ENCODE measurements at places on chromosomes 13 and 19. TPM values are rescaled to one million over a fixed set of nuclear protein-coding genes. Genes with fewer than 3 reads are reported as not detected.

ZNF66 gene
- 1.6 TPM for total RNA-seq

PINLYP gene
- not detected for total RNA-seq

NBEA gene
- total RNA-seq: 19.3 TPM

ANGPTL8 gene
- not detected for total RNA-seq

DNA sequence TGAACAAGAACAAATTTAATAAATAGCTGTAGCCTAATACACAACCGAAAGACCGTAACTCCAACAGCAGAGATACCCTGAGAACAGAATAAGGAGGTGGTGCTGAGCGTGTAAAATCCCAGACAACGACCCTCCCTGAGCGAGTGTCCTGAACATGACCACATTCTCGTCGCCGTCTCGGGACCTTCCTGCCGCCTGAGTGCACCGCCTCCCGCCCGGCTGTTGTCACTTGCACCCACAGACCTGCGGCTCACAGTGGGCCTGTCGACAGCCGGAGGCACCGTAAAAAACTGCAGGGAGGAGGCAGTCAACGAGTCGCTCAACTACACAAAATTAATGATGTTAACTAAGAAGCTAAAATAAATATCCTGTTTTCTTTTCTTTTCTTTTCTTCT is 35.8 kb upstream of the GRTP1 start:
- DNase-seq: no peak

GRCh38 chr19:31070146-31071065 is 278.8 kb downstream of the TSHZ3 start:
- no peak for DNase-seq

- no peak for DNase-seq
Measured at GRCh38 chr13:29855009-29855408, 4.6 kb upstream of the UBL3 start.

DNA sequence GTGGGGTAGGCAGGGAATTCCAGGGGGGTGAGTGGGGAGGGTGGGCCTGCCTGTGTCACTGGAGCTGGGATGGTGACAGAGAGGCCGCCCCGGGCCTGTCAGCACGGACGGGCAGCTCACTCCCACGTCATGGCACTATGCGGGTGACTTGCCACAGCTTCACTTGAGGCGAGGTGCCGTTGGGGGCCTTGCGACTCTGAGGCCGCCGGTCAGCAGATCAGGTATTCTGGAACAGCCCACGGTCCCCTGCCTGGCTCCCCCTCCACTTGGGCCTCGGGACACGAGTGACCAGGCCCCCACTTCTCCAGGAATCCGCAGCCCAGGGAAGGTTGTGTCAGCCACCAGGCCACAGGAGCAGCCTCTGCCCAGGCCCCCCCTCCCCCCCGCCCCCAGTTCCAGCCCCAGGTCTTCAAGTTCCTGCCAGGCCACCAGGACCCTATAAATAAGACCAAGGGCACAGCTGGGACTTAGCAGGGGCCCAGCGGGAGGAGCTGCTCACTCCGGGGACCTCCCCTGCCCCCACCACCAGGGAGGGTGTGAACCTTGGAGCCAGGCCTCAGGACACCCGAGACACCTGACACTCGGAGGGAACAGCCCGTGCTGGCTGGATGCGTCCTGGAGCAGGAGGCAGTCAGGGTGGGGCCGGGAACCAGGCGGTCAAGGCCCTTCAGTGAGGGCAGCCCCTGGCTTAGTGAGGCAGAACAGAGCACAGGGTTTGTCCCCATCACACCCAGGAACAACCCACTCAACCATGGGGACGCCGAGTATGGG is 2.7 kb upstream of the MIDN start:
- DNase-seq: peak; percentile 74

DNA sequence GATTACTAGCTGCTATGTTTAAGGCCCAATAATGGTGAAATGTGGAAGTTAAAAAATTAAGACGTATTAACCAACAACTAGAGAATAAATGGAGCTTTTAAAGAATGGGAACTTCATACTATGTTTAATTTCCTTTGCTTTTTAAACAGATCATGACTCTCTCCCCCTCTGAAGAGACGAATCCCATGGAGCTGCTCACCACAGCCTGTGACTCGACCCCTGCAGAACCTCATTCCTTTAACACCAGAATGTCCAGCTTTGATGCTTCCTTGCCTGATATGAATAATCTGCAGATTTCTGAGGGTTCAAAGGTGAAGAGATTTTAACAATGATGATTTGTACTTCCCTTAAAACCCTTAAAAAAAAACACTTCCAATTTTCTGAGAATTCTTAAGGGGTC is 53.0 kb downstream of the ZAR1L start:
- no peak for DNase-seq

DNA sequence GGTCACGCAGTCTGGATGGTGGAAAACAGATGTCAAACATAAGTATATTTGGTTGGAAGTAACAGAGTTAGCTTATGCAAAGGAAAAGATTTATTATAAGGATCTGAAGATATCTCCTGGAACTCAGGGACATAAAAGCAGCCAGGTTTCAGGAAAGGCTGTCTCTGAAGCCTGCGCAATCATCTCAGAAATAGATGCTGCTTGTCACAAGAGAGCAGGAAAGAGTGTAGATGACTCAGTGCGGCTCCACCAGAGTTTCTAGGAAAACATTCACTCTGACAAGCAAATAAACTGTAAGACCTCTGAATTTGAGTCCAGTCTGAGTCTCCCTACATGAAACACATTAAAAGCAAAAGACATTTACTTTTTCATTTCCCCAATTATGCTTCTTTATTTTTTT is 220.4 kb upstream of the HTR2A start:
- DNase-seq: peak; percentile 20

GRCh38 chr13:43113603-43114002 is 90.2 kb downstream of the DNAJC15 start:
- DNase-seq: no peak

- no peak for DNase-seq
Measured at GRCh38 chr13:76216729-76217128, 580.6 kb downstream of the LMO7 start.

DNA sequence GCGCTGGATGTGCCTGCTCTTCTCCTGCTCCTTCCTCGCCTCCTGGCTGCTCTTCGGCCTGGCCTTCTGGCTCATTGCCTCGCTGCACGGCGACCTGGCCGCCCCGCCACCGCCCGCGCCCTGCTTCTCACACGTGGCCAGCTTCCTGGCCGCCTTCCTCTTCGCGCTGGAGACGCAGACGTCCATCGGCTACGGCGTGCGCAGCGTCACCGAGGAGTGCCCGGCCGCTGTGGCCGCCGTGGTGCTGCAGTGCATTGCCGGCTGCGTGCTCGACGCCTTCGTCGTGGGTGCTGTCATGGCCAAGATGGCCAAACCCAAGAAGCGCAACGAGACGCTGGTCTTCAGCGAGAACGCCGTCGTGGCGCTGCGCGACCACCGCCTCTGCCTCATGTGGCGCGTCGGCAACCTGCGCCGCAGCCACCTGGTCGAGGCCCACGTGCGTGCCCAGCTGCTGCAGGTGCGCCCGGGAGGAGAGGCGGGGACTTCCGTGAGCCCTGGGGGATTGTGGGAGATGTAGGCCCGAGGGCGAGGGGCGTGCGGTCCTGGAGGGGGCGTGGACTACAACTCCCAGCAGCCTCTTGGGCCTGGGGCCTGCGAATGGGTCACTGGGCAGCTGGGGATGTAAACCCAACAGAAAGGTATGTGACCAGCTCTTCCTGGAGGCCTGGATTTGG is 6.7 kb downstream of the KCNJ14 start:
- no peak for DNase-seq

GRCh38 chr13:44218501-44219240 is 155.0 kb upstream of the SERP2 start:
- peak; percentile 89 for DNase-seq

DNA sequence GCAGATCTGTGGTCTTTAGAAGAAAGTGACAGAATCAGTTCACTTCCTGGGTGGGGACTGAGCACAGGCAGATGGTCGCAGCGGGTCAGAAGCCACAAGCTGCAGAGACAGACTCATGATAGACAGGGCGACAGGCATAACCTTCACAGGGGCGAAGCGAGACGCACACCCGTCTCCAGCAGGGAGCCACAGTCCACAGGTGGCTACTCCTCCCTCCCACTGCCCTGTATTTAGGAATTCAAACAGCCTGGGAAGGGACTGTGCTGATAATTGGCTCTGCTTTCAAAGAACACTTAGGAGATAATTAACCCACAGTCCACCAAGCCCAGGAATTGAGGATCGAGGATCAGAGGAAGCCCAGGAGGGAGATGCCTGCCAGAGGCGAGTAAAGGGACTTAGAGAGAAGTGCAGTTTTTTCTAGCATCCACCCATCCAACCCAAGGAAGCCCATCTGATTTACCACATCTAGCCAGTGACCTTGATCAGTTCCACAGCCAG is 23.2 kb downstream of the RFX2 start:
- DNase-seq: no peak

DNA sequence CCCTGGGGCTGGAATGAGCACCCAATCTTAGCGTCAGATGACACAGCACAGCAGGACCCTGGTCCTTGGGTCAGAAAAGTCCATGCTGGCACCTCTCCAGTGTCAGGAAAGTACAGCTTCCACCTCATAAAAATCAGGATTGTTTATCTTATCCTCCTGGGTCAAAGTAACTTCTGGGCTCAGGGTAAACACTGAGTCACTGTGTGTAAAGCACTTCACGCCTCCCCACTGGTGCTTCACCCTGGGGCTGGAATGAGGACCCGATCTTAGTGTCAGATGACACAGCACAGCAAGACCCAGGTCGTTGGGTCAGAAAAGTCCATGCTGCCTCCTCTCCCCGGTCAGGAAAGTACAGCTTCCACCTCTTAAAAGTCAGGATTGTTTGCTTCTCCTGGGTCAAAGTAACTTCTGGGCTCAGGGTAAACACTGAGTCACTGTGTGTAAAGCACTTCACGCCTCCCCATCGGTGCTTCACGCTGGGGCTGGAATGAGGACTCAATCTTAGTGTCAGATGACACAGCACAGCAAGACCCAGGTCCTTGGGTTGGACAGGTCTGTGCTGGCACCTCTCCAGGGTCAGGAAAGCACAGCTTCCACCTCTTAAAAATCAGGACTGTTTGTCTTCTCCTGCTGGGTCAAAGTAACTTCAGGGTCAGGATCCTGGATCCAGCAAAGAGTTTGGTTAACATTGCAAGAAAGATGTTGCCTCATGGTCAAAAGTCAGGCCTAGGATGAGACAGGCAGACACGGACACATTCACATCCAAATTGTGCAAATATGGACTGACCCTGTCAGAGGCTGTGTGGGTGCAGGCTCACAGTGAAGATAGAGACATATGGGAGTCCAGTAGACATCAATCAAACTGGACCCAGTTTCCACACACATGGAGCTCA is 39.2 kb upstream of the CYP2A7 start:
- DNase-seq: peak; percentile 65

GRCh38 chr19:10730932-10731331 is 13.1 kb downstream of the DNM2 start:
- DNase-seq: no peak

DNA sequence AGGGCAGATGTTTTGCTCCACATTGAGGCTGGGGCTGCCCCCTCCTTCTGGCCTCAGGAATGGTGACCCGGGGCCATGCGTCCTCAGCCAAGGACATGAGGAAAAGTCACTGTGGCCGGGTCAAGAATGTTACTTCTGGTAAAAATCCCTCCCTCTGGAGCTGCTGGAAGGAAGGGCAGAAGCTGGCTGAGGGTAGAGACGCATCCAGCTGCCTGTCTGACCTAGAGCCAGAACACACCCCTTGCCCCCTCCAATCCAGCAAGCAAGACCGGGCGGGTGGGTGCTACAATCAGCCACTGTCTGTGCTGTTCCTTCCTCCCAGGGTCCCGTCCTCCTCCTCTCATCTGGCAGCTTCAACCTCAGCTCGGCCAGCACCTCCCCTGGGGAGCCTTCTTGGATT is 59.0 kb downstream of the PTPRS start:
- DNase-seq: peak; percentile 45

- DNase-seq: peak; percentile 58
Measured at GRCh38 chr19:18119013-18119716, 21.6 kb downstream of the MAST3 start.

DNA sequence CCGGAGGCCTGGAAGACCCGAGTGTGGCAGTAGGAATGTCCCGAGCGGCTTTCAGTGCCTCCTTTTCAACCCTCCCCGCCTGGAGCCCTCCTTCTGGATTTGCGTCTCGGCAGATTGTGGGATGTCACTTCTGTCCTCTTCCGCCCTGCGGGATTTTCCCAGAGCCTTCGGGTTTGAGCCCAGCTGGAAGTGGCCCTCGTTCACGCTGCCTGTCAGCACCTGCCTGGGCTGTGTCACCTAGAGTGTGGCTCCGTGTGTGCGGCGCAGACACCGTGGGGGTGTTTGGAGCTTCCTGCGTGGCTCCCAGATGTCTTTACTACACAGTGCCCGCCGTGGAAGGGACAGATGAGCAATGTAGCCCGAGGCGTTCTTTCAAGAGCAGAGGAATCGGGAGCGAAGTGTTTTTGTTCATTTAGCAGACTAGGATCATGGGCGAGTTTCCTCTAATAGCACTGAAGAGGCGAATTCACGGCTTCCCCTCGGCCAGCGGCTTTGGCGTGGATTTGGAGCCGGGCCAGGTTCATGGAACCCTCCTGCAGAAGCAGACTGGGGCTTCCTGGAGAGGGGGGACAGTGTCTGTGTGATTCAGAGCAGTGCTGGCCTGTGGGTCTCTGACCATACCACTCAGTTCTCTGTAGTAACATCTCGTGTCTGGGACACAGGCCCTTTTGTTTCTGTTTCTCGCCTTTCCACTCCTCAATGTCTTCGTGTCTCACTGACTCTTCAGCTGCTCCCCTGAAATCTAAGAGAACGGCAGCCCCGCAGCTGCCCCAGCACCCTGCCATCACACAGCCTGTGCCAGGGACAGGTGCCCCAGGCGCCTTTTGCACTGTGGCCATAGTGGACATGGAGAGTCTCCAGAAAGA is 68.0 kb downstream of the KDM4B start:
- DNase-seq: peak; percentile 70

GRCh38 chr13:104740641-104741222 is 1674.5 kb upstream of the SLC10A2 start:
- DNase-seq: no peak
